Left renal pelvis (tissue), 4 donors: ENCODE measurements at places on chromosomes 13 and 19. TPM values are rescaled to one million over a fixed set of nuclear protein-coding genes. Genes with fewer than 3 reads are reported as not detected.

LYPD5 gene
- polyA plus RNA-seq: 0.24 TPM

SMIM44 gene
- polyA plus RNA-seq: not detected

LRRC63 gene
- 0.13 TPM for polyA plus RNA-seq

PRR19 gene
- 1.8 TPM for polyA plus RNA-seq

FOXO1 gene
- 16.9 TPM for polyA plus RNA-seq

B3GNT3 gene
- polyA plus RNA-seq: 13.6 TPM

KL gene
- polyA plus RNA-seq: 36.9 TPM

ZNF534 gene
- 0.59 TPM for polyA plus RNA-seq

ADGRE2 gene
- 0.72 TPM for polyA plus RNA-seq

DNA sequence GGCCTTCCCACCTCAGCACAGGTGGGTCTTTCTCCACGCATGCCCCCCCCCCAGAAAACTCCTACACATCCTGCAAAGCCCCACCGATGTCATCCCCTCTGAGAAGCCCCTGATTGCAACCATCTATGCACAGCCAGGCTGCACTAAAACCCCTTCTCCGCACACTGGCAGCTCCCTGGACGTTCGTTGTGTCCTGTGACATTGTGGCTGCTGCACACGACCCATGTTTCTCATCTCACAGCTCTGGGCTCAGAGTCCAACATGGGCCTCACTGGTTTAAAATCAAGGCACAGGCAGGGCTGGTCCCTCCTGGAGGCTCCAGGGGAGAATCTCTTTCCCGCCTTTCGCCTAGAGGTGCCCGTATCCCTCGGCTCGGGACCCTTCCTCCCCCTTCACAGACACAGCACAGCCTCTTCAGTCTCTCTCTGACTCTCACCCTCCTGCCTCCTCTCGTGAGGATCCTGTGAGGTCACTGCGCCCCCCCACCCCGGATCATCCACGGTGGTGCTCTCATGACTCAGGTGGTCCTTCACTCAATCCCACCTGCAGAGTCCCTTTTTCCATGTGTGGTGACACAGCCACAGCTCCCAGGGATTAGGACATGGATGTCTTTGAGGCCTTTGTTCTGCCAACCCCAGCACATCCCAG lies 71.2 kb downstream of the GADD45B start:
- no peak for DNase-seq

GRCh38 chr19:5228932-5229777 lies 111.5 kb downstream of the PTPRS start:
- DNase-seq: peak; percentile 14

DNA sequence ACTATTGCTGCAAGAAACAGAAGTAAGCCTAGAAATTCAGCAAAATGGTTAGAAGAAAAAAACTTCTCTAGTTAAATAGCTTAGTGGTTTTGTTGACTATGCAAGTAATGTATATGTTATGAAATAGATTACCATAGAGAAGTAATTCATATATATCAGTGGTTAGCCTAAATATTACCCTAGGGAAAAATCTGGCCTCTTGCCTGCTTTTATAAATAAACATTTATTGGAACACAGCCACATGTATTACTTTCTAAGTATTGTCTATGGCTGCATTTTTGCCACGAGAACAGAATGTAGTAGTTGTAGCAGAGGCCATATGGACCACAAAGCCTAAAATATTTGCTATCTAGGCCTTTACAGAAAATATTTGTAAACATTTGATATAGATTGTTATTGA lies 1471.7 kb upstream of the PRR20A start:
- DNase-seq: no peak

- no peak for DNase-seq
Measured at GRCh38 chr13:110297766-110298504, 9.0 kb downstream of the COL4A1 start.

DNA sequence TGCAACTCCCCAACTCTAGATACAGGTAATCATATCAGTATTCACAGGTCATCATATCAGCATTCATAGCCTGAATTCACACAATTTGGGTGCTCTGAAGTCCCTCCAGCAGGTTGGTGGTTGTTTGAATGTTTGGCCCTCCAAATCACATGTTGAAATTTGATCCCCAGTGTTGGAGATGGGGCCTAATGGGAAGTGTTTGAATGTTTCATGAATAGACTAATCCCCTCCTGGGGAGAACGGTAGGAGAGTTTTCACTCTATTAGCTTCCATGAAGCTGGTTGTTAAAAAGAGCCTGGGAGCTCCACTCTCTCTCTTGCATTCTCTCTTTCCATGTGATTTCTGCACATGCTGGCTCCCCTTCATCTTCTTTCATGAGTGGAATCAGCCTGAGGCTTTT lies 288.6 kb upstream of the PCDH9 start:
- no peak for DNase-seq

- DNase-seq: no peak
Measured at GRCh38 chr19:30171138-30171635, 201.0 kb upstream of the ZNF536 start.

DNA sequence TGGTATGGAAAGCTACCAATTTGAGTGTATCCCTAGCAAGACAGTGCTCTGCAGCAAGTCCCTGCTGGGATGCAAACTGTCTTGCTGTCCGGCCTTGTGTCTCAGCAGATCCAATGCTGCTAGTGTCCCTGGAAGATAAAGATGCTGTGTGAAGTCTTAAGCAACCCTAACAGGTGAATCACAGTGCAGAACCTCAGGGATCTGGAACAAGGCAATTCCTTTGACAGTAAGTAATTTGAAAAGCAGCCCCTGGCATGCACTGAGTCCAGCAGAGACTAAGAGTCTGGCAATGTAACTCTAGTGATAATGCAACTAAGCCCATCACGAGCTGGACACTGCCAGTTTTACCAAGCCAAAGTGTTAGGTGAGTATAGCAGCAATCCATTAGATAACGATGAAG lies 1.7 kb upstream of the UCHL3 start:
- DNase-seq: no peak

GRCh38 chr19:13870873-13871272 lies 6.1 kb upstream of the NANOS3 start:
- DNase-seq: no peak

DNA sequence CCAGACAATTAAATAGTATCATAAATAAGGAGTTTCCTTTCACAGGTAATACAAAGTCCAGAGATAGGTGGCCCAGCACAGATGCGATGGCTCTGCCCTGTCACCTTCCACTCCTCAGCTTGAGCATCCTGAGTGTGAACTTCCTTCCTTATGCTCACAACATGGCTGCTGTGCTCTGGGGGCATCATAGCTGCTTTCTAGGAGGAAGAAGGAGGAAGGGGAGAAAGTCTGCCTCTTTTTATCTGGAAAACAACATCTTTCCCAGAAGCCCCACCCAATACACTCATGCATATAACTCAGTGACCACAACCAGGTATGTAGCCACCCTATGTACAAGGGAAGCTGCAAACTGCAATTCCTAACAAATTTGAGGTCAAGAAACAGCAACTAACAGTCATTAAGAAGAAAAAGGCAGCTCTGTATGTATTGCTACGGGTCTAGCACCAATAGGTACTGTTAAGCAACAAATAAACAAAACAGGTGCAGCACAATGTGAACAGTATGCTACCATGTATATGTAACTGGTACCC lies 201.2 kb upstream of the UBL3 start:
- DNase-seq: no peak

GRCh38 chr13:71602344-71602743 lies 264.7 kb downstream of the DACH1 start:
- DNase-seq: no peak

GRCh38 chr13:24276861-24277260 lies 32.5 kb upstream of the C1QTNF9 start:
- DNase-seq: no peak

DNA sequence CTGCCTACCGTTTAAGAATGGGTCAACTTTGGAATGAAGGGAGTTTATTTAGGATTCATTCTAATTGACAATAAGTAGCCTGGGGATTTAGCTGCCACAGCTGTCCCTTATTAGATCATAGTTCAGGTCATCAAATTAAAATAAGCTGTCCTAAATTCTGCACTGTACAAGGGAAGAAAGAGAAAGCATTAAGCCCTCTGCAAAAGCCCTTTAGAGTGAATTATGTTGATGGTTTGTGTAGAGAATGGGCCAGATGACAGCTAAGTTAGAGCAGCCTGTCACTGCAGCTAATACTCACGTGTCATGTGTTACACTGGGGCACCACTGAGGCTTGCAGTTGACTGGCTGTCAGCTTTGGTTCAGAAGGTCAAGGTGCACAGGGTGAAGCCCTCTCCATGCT lies 737.1 kb upstream of the SLC10A2 start:
- no peak for DNase-seq

GRCh38 chr19:35666251-35666913 lies at the start of gene UPK1A:
TSS of gene UPK1A (plus strand) at chr19:35666517. CDS start at chr19:35666813, 296 bp downstream.
- no peak for DNase-seq

DNA sequence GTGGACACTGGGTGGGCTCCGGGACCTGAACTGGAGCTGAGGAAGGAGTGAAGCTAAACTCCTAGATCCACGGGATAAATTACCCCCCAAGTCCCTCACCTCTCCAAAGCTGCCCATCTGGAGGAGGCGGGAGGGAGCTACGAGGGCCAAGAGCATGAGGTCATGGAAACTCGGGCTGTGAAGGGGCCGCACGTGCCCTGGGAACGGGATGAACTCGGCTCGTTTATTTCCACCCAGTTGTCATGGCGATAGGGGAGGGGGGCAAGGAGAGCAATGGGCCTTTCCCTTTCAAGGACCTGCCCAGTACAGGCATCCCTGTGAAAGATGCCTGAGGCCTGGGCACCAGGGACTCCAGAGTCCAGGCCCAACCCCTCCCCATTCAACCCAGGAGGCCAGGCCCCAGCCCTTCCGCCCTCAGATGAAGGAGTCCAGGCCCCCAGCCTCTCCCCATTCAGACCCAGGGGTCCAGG lies 3.8 kb downstream of the PPP1R12C start:
- DNase-seq: peak; percentile 85

GRCh38 chr13:40457929-40458719 lies 208.3 kb downstream of the FOXO1 start:
- no peak for DNase-seq

DNA sequence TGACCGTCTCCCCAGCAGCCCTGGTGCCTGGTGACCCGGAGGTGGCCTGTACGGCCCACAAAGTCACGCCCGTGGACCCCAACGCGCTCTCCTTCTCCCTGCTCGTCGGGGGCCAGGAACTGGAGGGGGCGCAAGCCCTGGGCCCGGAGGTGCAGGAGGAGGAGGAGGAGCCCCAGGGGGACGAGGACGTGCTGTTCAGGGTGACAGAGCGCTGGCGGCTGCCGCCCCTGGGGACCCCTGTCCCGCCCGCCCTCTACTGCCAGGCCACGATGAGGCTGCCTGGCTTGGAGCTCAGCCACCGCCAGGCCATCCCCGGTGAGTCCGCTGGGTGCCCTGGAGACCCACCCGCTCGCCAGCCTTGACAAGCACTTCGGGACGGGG lies 2.2 kb downstream of the MADCAM1 start:
- DNase-seq: no peak

DNA sequence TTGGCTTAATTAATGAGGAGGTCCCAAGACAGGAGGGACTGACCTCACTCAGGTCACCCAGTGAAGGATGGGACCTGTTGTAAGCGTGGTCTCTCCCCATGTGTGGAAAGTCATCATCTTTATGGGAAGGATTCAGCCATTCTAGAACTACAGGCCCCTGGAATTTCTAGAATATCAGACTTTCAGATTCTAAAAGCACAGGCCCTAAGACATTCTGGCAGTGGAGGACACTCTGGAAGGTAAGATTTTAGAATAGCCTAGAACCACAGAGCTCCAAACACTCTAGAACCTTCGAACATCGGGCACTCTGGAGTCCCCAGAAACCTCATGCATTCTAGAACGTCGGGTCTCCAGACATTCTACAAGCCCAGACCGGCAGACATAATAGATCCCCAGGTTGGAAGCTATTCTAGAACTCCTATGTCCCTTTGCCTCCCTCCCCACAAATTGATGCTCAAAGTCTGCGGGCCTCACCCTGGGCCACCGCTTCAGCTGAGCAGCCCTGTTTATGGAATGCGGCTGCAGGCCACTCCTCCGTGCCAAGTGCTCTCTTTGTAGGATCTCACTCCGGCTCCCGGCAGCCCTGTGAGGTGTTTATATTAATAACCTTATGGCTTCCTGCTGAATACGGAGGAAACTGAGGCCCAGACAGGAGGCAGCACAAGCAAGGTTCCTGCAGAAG lies 1.9 kb upstream of the KLK15 start:
- no peak for DNase-seq

DNA sequence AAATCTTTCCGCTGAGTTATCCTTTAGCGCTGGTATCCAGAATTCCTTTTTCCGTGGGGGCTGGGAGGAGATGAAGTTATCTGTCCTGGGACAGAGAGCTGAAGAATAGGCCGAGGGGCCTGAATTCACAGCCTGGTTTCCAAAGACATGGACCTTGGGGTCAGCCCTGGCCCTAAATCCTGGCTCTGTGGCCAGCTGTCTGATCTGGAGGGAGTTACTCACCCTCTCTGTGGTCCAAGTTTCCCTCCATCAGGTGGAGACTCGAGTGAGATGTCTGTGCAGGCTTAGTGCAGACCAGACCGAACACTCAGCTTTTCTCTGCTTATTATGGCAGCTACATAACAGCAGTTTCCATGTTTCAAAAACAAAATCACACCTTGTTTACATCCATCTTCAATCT lies 59.6 kb downstream of the CDADC1 start:
- DNase-seq: no peak

- DNase-seq: peak; percentile 54
Measured at GRCh38 chr13:27533155-27533643, 82.8 kb upstream of the MTIF3 start.

DNA sequence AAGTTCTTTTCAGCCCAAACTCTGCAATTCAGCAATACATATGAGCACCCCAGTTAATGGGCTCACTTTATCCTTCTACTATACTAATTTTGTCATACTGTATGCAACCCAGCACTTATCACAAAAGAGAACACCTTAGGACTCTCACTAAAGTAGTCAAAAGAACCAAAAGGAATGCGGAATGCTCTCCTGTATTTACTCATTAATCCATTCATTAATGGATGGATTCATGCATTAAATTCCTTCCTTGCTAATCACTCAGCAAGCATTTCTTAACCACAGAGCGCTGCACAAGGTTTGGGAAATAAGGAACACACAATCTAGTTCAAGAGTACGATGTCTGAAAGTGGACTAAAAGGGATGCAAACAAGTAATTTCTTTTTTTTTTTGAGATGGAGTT lies 12.8 kb upstream of the DOCK9 start:
- no peak for DNase-seq

GRCh38 chr19:10078329-10078728 lies 7.8 kb upstream of the SHFL start:
- DNase-seq: no peak

- no peak for DNase-seq
Measured at GRCh38 chr13:49893591-49893990, 42.5 kb downstream of the SPRYD7 start.

DNA sequence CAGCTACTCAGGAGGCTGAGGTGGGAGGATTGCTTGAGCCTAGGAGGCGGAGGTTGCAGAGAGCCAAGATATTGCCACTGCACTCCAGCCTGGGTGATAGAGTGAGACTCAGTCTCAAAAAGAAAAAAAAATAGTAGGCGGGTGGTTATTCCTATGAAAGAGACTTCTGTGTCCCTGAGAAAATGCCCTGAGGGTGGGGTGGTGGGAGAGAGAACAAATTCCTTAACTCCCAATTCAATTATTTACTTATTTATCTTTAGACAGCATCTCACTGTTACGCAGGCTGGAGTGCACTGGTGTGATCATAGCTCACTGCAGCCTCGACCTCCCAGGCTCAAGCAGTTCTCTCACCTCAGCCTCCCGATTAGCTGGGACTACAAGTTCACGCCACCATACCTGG lies 10.3 kb upstream of the EEF2 start:
- DNase-seq: no peak
